GM19239 (cell line): ENCODE measurements at places on chromosomes 16 and 17.

DNA sequence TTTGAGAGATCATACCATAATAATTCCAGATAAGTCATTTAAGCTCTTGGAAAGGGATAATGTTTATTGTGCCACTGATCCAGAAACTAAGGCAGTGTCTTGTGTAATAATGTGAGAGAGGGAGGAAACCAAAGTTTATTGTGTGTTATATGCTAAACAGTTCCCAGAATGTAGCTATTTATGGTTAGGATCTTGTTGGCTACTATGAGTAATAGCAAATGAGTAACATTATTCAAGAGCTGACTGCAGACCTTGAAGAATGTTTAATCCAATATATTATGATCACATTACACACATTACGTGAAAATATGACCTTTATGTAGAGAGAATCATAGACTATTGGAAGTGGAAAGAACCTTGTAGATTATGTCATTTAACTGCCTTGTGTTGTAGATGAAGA lies 139.5 kb downstream of the BCAS3 start:
- no peak for DNase-seq

DNA sequence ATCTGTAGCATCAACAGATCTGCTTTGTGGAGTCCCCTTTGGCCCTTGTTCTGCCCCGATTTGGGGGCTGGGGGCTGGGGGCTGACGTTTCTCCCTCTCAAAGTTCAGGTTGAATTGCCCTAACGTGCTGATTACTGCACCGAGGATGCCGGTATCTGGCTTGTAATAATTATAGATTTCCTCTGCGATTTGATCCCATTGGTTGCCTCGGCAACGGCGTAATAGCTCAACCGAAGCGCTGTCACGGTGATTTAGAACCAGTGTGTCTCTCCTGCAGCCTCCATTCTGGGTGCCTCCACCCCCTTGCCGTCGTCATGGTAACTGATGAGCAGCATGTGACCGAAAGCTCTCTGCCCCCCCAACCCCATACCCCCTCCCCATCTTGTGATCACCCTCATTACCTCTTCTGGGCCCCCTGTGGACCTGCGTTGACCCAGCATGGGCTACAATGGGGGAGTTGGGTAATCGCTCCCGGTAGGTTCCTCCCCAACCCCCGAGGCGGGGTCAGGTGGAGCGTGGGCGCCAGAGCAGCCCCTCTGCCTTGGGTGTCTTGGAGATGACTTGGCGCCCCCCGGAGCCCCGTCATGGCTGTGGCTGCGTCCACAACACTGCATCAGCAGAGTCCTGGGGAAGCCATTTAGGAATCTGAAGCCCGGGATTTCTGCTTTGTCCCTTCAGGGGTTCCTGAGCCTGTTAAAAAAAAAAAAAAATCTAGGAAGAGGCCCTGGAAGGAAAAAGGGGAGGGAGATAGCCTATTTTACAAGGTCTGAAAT lies 38.4 kb downstream of the ABAT start:
- no peak for DNase-seq

DNA sequence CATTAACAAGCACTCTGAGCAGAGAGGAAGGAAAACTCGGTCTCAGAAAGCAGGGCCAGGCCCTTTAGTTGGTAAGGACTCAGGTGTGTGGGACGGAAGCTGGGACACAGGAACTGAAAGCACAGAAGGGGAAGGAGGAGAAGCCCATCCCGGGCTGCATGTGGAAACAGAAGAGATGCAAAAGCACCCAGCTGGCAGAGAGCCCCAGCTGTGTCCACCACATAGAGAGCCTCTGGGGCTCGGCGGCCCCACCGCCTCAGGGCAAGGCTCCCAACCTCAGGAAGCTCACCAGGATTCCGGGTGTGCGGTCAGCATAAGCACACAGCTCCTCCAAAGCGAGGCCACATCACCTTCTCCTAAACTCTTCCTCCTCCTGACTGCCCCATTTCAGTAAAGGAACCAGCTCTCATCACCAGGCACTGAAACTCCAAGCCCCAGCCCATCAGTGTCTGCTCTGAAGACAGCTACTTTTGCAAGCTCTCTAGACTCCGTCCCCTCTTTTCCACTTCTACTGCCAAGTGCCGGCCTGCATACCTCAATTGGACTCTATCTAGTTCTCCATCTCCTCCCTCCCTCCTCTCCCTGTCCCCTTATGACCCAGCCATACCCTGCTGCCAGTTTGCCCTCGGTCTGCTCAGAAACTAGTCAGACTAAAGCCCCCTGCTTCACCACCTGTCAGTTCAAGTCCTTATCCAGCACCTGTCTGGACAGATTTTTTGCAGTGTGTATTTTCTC lies 6.0 kb downstream of the ST3GAL2 start:
- DNase-seq = no peak

GRCh38 chr17:46182961-46183360 lies 10.3 kb downstream of the KANSL1 start:
- no peak for DNase-seq

GRCh38 chr16:65657556-65657955 lies 535.7 kb upstream of the CDH11 start:
- no peak for DNase-seq

- no peak for DNase-seq
These were observed 11.5 kb downstream of the RMI2 start for GRCh38 chr16:11356573-11357331.

- DNase-seq = no peak
These were observed 93.2 kb upstream of the ZNF469 start for GRCh38 chr16:88289561-88289960.

DNA sequence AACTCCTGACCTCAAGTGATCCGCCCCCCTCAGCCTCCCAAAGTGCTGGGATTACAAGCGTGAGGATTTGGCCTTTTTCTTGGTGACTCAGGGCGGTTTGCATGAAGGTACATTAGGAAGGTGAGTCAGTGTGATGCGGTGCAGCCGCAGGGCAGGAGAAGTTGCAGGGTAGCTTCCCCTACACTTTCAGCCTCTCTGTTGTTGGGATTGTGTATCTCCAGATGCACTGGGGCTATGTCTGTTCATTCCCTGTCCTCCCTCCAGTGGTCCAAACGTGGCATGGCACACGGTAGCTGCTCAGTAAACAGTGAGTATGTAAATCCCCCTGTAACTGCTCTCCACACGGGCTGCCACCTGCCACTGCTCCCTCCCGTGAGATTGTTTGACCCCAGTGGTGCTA lies 109.1 kb upstream of the CDC42EP4 start:
- DNase-seq = no peak

DNA sequence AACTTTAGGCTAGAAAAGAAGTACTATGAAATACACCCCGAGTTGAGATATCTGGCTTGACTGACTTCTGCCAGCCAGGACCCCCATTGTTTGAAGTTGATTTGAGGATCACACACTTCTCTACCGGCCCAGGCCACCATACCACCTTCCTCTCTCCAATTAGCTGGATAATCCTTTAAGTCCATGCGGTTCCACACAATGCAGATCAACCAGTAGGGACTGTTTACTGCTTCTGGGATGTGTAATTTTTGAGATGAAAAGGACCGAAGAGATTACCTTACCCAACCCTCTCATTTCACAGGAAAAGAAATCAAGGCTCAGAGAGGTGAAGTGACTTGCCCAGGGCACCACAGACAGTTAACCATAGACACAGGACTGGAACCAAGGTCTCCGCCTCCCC lies 20.5 kb downstream of the ERN1 start:
- DNase-seq = no peak

- DNase-seq = no peak
These were observed 10.9 kb downstream of the LYRM9 start for GRCh38 chr17:27882162-27882840.

DNA sequence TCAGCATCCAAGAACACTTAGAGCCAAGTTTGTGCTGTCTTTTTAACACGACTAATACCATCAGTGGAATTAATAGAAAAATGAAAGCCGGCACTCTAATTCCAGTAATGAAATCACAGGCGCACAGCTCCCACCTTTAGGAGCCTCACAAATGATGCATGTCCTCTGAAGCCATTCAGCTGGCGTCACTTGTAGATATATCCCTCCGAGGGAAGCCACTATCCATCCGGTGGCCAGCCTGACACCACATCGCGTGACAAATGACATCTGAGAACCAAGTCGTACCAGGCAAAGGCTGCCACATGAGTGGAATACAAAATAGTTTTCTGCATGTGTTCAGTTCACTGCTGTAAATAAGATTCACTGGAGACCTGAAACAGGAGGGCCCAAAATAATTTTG lies 205.6 kb downstream of the GRIN2A start:
- DNase-seq = no peak

DNA sequence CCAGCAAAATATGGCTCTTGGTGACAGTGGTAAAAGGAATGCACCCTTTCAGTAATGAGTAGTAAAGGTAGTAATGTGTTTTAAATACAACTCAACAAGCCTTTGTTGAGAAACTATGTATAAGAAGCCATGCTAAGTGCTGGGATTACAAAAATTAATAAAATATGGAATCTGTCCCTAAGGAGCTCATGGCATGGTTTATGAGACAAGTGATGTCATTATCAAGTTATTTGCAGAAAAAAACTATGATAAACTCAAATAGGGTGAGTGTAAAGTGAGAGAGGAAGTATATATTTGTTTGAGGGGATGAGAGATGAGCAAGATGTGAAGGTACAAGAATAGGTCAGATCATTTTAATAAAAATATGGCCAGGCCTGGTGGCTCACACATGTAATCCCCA lies 76.9 kb downstream of the NF1 start:
- no peak for DNase-seq

GRCh38 chr17:16439811-16440351 lies 24.5 kb downstream of the TRPV2 start:
- DNase-seq = no peak

- DNase-seq = no peak
These were observed 21.7 kb downstream of the CENPX start for GRCh38 chr17:82000803-82001570.

DNA sequence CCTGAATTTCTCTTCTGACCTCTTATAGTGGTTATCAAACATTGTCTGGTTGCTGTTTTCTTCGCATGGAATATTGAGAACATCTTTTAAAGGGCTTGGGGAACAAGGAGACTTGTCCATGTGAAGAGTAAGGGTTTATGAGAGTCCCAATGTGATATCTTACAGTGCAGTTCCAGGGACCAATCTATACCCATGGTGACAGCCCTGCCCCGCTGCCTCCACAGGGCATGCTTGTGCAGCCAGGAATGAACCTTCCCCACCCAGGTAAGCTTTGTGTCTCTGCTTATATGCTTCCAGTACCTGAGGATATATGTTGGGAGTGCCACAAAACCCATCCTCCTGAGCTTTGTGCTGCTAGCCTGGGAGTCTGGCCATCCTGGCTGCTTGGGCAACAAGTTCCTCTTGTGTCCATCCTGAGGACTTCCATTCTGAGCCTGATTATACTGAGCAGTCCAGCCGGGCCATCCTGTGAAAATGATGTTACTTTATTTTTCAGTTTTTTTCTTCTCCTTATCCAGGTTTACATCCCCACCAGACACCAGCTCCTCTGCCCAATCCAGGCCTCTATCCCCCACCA lies 9.5 kb upstream of the RAPGEFL1 start:
- no peak for DNase-seq
